ENCODE measurements at places on chromosomes 12 and 14.

- no peak for DNase-seq
Observed at GRCh38 chr12:98073610-98074009, 441.8 kb upstream of the TMPO start.

- no peak for DNase-seq
Observed at GRCh38 chr14:25046301-25046943, 3.5 kb downstream of the STXBP6 start.

DNA sequence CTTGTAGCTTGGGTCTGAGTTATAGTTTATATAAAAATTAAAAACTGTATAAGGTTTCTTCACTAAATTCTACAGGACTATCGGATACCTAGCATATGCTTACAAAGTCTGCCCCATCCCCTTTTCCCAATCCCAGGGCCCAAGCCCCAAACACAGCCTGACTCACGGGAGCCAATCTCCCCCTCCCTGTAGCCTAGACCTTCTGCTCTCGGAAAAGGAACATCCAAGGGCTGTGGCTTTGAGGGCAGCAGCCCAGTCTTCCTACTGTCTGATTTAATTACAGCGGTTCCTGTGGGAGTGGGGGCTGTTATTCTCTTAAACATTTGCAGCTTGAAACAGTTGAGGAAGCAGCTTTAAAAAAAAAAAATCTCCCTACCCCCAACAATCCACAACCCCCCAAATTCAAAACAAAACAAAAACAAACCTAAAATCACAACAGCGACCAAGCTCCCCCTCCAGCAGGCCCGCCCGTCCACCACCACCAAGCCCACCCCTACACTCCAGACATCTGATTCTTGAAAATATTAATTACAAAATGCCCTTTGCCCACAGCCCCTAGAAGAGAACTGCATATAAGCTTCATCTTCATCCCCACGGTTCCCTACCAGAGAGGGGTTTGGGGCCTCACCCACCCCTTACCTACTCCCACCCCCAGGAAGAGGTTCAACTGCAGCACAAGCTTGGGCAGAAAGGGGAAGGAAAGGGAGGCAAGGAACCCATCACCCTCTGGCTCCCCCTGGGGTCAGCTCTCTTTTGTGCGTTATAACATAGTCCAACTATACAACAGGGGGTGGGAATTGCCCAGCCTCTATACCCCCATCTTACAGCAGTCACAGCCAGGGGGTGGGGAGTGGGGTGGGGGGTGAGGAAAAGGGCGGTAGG is 1.1 kb upstream of the PRKAG1 start:
- no peak for DNase-seq

- no peak for DNase-seq
Observed at GRCh38 chr12:25755971-25756260, 202.6 kb upstream of the RASSF8 start.

DNA sequence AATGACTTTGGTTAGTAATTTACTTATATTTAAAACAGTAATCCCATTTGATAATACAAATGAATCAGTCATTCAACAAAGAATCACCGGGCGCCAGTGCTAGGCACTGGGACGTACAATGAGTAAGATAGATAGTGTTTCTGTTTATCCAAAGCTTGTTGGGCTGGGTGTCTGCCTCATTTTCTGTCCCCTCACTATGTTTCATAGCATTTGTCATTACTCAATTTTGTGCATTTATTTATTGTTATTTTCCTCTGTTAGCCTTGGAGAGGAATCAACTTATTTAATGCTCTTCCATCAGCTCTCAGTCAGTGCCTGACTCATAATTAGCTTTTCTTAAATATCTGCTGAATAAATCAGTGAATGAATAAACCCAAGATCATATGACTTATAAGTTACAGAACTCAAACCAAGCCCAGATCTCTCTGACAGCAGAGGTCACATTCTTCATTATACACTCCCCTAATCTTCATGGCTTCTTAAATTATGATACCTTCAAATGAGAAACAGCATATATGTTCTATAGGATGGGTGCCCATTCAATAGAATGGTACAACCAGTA is 86.2 kb downstream of the TSPAN8 start:
- DNase-seq: no peak

DNA sequence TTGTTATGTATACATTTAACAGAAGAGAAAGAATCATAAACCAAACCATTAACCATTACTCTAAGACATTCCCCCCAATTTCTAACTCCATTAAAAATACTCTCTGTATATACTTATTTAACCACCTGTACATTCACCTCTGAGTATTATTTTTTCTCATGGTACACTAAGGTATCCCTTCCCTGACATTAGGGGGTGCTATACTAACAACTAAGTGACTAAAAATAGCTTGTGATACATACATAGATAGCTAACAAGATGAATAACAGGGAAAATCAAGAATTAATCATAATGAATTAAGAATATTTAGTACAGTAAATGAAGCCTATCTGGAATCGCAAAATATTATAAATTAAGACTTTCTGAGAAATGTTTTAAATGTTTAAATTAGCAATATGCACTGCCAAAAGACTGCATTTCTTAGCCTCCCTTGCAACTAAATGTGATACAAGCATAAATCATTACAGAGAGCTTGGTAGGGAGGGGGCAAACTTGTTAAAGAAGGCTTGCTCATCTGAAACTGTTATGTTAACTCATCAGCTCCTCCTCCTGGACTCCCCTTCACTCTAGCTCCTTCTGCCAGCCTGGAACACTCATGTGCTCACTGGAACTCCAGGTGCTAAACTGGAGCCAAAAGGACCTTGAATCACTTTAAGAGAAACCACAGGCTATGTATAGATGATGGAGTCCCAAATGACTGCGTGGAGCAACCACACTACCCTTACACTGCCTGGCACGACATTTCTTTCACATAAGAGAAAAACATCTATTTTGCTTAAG is 14.9 kb downstream of the C2CD5 start:
- DNase-seq: no peak

GRCh38 chr12:69687390-69687789 is 11.7 kb downstream of the BEST3 start:
- no peak for DNase-seq

DNA sequence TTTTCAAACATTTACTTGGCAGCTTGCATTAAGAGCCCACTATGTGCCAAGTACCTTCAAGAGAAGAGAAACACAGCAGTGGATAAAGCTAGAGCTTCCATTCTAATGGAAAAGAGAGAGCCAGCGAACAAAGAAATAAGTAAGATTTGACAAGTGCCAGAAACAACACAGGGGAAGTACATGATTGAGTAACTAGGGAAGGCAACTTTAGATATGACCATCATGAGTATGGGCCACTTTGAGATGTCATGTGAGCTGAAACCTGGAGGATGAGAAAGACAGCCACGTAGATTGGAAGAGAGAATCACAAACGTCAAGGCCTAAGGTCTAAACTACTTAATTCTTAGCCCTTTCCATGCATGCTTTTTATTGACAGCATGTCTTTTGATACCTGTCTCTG is 121.4 kb downstream of the ITPR2 start:
- DNase-seq: no peak

GRCh38 chr14:71702786-71703185 is 229.4 kb upstream of the RGS6 start:
- DNase-seq: no peak

- no peak for DNase-seq
Observed at GRCh38 chr12:92574911-92575570, 127.7 kb upstream of the PLEKHG7 start.

- DNase-seq: no peak
Observed at GRCh38 chr12:15726027-15726877, 62.9 kb downstream of the EPS8 start.

GRCh38 chr12:43856972-43857371 is 21.1 kb downstream of the TMEM117 start:
- no peak for DNase-seq

DNA sequence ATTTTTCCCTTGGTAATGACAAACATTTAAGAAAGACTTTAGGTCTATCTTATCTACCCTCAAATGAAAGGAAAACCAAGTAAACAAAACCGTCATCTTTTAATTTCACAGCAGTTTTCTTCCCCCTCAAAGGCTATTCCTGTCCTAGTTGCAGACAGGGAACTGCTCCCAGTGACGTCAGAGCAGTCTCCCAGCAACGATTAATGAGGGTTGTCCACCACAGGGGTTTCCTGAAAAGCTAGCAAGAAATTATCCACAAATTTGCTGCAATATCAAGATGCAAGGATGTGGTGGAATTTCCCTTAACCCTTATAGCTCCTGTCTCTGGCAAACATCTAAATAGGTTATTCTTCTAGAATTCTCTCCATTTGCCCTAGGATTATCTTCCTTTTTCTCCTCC is 89.1 kb upstream of the STAC3 start:
- no peak for DNase-seq

DNA sequence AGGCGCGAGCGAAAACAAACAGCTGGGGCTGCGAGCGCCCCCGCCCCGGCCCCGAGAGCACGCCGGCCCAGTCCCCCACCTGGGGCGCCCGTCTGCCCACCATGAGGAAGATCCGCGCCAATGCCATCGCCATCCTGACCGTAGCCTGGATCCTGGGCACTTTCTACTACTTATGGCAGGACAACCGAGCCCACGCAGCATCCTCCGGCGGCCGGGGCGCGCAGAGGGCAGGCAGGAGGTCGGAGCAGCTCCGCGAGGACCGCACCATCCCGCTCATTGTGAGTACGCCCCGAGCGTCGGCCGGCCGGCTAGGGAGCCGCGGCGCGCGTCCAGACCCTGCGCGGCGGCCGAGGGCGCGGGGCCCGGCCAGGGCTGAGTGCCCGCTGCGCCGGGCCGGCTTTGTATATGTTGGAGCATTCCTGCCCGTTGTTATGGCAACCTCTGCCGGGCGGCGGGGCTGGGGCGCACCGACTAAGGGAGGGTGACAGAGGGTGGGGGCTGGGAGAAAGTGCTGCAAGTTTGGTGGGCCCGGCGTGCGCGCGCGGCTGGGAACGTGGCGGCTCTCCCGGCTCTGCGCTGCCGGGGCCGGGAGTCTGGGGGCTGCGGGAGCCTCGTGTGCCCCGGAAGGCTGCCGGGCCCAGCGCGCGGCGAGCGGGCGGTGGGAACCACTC is 367 bp downstream of the GALNT16 start:
- no peak for DNase-seq

GRCh38 chr12:89733579-89734201 is 25.1 kb upstream of the ATP2B1 start:
- no peak for DNase-seq

GRCh38 chr12:30622509-30622908 is 73.2 kb downstream of the IPO8 start:
- DNase-seq: no peak

DNA sequence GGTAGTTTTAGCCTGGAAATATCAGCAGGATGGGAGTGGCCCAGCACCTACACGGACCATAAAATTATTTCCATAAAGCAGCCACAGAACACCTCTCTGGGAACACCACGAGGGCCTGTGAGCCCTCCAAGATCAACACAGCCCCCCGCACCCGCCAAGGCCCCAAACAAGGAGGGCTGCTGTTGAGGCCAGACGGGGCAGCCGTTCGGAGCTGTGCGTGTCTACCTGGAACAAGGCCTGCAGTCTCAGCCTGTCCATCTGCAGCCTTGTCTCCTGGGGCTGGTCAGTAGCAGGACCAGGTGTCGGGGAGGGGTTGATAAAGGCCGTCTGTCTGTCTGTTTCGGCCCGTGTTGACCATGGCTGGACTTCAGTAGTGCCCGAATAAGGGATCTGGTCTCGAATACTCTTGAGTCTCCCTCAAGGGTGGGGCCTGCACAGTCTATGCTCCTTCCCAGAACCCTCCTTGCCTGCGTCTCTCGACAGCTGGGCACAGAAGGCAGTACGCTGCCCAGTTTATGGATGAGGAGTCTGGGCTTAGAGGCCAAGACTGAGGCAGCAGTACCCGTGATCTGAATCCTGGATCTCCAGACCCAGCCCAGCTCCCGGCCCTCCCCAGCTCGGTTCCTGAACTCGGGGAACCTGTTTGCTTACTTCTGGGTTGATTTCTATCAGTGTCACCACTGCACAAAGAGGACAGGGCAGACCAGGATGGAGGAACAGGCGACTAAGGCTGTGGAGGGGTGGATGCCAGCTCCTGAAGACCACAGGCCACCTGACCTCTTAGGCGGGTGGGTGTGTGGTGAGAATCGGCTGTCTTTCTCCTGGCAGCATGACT is 23.1 kb upstream of the DLK1 start:
- DNase-seq: no peak

DNA sequence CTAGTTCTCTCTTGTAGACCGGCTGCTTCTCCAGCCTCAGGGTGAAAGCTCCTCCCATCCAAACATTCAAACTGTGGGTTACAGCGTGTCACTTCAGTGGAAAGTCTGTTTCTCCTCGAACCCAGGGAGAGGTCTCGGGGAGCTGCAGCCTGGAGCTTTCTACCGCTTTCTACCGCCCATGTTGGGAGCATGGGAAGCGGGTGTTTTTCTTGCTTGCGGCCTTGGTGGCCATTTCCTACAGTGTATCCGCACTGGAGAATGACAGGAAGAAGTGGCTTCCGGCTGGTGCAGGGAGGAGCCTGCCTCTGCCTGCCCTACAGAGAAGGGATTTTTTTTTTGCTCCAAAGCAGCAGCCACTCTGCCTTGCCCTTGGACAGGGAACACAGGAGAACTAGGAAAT is 21.2 kb downstream of the ZFP36L1 start:
- DNase-seq: no peak

DNA sequence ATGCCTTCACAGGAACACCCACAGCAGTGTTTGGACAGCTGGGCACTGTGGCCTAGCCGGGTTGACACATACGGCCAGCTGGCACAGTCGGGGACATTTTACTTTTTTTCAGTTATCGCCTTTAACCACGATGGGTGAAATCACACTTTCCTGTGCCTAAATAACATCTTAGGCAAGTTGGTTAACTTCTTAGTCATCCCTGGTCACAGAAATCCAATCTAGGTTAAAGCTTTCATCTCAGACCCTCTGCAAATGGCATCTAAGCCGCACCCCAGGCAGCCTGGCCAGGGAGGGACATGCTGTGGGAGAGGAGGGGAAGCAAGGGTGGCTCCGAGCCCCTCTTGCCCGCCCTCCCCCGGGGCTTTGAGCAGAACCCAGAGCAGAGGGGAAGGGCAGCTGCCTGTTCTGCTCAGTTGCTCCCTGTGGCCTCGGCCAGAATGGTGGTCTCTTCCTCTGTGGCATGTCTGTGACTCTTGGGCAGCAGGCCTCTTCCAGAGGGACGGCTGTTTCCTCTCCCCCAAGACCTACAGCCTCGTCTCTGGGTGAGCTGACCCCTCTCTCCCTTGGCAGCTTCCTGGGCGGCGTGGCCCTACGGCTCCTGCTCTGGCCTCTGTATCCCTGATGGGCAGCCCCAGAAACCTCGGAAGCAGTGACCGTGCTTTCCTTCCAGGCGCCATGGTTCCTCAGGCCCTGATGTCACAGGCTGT is 85.4 kb upstream of the DYNC1H1 start:
- no peak for DNase-seq

DNA sequence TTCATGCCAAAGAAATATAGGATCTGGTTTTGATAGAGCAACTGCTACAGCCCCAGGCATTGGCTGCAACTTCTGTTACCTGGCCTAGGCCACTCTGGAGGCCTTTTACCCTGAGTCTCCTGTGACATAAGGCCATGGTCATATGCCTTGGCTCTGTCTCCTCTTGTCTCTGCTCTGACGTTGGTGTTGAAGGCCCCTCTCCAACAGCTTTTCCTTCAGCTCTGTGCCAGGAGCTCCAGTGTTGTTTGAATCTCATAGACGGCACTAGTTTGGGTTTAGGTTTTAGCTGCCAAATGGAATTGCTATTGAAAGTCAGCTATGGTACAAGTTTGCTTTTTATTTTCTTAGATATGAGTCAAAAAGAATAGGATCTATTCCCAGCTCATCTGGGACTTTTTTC is 41.1 kb downstream of the TTLL5 start:
- no peak for DNase-seq
